Psoas muscle (tissue), 8 donors: ENCODE measurements at places on chromosomes 1 and 21. TPM values are rescaled to one million over a fixed set of nuclear protein-coding genes. Genes with fewer than 3 reads are reported as not detected.
A peak's percentile ranks its signal among the peaks of the same experiment; 100 is the strongest.

DNA sequence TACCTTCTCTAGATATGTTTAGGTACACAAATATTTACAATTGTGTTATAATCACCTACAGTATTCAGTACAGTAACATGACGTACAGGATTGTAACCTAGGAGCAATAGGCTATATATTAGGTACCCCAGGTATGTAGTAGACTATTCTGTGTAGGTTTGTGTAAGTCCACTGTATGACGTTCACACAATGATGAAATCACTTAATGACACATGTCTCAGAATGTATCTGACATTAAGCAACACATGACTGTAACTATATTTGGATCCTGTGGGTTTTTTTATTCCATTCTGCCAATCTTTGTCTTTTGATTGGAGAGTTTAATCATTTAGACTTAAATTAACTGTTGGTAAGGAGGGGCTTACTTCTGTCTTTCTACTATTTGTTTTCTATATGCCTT, 52.1 kb downstream of the STYXL2 start:
- no peak for DNase-seq

DNA sequence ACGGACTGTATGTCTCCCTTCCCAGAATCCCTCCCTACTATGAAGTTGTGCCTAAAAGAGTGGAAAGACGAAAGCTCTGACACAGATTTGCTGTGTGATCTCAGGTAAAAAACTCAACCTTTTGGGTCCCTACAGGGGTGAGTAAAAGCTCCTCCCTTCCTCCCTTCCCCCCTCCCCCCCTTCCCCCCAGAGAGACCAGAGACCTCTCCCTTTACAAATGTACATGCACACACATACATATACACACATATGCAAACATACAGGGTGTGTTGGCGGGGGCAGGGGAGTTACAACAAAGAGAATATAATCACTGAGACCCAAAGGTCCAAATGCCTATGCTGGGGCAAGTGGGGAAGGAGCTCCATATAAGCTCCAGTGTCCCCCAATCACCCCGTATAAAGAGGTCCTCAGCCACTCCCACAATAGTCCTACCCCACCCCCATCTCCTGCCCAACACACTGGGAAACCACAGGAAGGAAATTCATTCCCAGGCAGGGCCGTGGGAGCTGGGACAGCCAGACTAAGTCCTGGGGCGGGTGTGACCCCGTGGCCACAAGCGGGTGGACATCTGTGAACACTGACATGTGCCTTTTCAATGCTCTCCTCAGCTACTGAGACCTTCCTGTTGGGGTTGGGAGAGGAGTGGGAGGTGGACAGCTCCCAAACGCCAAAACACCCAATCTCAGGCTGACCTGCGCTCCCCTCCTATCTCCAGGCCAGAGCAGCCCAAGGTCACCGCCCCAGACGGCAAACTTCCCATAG, 2.0 kb downstream of the MEF2D start:
- peak; percentile 77 for DNase-seq

DNA sequence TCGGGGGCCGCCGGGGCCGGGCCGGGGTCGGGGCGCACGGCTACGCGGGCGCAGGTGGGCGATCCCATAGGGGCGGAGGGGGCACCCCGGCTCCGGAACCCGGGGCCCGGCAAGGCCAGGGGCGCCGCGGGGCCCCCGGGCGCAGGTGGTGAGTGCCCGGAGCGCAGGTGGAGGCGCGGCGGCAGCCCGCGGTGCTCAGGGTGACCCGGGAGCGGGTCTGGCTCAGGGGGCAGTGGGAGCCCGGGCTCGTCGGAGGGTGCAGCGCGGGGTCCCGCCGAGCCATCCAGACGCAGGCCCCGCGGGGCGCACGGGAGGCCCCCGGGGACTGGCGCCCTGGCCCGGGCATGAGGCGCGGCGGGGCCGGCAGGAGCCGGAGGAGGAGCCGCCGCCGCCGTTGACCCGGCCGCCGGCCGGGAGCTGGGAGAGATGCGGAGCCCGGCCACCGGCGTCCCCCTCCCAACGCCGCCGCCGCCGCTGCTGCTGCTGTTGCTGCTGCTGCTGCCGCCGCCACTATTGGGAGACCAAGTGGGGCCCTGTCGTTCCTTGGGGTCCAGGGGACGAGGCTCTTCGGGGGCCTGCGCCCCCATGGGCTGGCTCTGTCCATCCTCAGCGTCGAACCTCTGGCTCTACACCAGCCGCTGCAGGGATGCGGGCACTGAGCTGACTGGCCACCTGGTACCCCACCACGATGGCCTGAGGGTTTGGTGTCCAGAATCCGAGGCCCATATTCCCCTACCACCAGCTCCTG, 489 bp downstream of the CELSR2 start:
- no peak for DNase-seq

DNA sequence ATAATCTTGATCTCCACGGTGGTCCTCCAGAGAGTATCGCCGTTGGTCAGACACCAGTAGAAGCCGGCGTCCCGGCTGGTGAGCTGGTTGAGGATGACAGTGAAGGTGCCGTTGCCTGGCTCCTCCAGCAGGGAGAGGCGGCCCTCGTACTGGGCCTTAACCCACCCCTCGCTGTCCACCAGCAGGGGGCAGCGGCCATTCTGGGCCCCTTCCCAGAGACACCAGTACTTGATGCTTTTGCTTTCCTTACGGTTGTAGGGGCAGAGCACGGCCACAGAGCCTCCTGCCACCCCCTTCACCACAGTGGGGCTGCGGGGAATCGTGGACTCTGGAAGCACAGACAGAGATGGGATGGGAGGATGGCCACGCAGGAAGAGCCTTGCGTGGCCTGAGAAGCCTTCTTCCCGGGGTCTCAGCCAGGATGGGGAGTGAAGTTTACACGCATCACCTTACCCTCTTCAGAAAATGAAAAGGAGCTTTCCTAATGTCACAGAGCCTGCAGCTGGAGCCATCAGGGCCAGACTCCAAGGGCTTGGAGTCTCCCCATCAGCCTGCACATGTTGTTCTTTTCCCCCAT, 10.7 kb downstream of the PIGR start:
- DNase-seq: no peak

- no peak for DNase-seq
Measured at GRCh38 chr1:65844296-65844695, 51.6 kb downstream of the PDE4B start.

- DNase-seq: no peak
Measured at GRCh38 chr1:221276896-221277409, 397.7 kb downstream of the HLX start.

DNA sequence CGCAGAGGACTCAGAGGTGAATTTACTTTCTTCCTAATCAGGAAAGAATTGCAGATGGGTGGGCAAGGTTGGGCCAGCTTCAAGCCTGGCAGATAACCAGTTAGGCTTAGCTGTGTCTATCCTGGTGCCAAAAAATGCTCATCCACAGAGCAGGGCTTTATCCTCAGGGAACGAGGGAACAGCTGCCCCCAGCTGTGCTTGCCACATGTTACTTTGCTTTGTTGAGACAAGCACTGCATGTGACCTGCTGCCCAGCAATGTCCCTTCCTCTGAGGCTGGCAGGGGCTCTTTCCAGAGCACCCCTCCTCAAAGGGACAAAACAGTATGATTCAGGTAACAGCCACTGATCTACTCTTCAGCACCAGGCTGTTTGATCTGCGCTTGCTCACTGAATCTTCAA, 505.1 kb upstream of the USP24 start:
- DNase-seq: peak; percentile 42

- no peak for DNase-seq
Measured at GRCh38 chr1:46342084-46342656, 1.6 kb downstream of the NSUN4 start.

- no peak for DNase-seq
Measured at GRCh38 chr1:159879136-159879535, 16.7 kb upstream of the VSIG8 start.

- no peak for DNase-seq
Measured at GRCh38 chr1:166808952-166809351, 30.3 kb upstream of the POGK start.

DNA sequence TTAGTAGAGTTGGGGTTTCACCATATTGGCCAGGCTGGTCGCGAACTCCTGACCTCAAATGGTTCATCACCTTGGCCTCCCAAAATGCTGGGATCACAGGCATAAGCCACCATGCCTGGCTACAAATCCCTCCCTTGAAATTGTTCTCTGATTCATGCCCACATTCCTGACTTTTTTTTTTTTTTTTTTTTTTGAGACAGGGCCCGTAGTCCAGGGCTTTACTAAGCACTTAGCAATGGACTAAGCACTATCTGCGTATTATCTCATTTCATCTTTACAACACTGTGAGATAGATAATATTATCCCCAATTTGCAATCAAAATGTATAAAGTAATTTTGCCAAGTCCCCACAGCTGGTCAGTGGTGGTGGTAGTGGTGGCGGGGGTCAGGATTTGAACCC, 58.9 kb downstream of the VWA5B1 start:
- DNase-seq: no peak

DNA sequence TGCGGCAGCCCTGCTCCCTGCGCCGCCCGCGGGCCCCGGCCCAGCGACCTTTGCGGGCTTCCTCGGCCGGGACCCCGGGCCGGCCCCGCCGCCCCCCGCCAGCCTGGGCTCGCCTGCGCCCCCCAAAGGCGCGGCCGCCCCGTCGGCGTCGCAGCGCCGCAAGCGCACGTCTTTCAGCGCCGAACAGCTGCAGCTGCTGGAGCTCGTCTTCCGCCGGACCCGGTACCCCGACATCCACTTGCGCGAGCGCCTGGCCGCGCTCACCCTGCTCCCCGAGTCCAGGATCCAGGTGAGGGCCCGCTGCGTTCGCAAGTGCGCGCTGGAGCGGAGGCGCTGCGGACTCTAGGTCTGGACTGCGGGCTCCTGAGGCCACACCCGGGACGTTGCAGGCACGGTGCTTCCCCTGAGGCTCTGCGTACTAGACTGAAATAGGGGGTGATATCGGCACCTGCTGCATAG, 351 bp downstream of the MIXL1 start:
- no peak for DNase-seq

DNA sequence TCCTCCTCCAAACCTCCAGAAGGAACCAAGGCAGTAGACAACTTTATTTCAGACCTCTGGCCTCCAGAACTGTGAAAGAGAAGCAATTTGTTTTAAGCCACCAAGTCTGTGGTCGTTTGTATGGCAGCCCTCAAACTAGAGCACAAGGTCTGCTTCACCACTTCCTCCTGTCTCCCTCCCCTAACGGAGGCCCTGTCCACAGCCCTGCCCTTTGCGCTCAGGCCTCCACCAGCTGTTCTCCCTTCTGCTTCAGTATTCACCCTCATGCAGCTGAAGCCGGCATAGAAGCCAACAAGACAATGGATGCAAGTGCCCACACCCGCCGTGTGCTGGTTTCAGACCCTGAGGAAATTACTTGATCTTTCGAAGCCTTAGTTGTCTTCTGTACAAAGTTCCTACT, 364.1 kb downstream of the HHAT start:
- no peak for DNase-seq

DNA sequence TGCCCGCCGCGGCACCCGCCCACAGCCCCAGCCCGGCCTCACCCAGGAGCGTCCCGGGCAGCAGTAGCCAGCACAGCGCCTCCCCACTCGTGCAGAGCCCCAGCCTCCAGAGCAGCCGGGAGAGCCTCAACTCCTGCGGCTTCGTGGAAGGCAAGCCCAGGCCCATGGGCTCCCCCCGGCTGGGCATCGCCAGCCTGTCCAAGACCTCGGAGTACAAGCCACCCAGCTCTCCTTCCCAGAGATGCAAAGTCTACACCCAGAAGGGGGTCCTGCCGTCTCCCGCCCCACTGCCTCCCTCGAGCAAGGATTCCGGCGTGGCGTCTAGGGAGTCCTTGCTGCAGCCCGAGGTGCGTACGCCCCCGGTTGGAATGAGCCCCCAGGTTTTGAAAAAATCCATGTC, 531.2 kb downstream of the KIF26B start:
- no peak for DNase-seq

- DNase-seq: no peak
Measured at GRCh38 chr1:212964102-212964501, 13.8 kb downstream of the VASH2 start.

DNA sequence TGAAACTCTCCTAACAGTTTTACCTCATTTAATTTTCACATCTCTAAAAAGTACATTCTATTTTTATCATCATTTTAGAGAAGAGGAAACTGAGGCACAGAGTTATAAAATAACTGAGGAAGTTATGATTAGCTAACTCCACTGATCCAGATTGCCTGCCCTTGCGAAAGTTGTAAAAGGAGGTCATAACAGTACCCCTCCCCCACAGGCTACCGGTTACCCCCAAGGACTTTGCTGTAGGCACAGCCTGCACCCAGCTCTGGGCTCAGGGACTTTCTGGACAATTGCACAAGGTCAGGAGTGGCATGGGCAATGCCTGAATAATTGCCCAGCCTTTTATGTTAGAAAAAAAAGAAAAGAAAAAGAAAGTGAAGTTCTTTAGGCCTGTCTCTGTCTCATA, 22.7 kb downstream of the PIGM start:
- DNase-seq: no peak

DNA sequence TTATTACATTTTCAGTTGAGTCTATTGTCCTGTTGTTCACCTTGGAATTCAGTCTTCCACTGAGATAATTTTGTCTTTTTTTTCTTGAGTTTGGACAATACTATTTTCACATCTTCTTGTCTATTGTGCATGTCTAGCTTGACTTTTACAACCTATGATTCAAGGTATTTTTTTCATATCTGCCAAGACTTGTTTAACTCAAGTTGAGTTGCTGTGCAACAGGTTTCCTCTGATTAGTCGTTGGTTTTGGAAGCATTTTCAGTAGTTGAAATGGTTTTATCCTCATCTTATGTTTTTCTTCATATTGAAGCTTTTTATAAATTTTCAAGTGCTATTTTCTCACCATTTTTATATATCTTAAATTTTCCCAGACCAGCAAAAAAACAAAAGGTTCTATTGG, 103.6 kb downstream of the SCMH1 start:
- no peak for DNase-seq

GRCh38 chr1:100921110-100921706, 25.3 kb downstream of the SLC30A7 start:
- DNase-seq: no peak

DNA sequence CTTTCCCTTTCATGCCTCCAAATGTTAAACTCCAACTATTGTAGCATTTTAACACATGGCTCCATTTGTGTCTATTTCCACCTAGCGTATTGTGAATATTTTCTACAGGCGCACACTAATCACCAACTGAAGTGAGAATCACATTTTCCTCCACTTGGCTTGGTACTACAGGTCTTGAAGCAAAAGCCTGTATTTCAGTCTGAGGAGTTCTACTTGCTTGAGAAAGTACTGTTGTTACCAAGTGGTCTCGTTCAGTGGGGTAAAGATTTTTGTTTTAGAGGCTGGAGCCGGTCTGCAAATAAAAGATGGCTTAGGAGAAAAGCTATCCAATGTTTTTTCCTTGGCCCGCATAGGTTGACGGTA, 550 bp upstream of the PTBP2 start:
- DNase-seq: no peak

GRCh38 chr1:33466159-33466558, 6.3 kb upstream of the ZSCAN20 start:
- DNase-seq: no peak

SPOCD1 gene
- polyA plus RNA-seq: 0.05 TPM

AVPR1B gene
- polyA plus RNA-seq: not detected

RNF186 gene
- polyA plus RNA-seq: not detected

DMBX1 gene
- polyA plus RNA-seq: not detected

S100A7 gene
- polyA plus RNA-seq: not detected

IVL gene
- not detected for polyA plus RNA-seq

B4GALT3 gene
- polyA plus RNA-seq: 48.1 TPM

FCRL5 gene
- polyA plus RNA-seq: 0.01 TPM

UBL4B gene
- 0.06 TPM for polyA plus RNA-seq

EFNA3 gene
- polyA plus RNA-seq: 1.00 TPM
